ENCODE measurements at places on chromosomes 11 and 22. TPM values are rescaled to one million over a fixed set of nuclear protein-coding genes. Genes with fewer than 3 reads are reported as not detected.

HBD gene
- not detected for total RNA-seq

CEP126 gene
- total RNA-seq, result 1.2 TPM

CRYBB3 gene
- total RNA-seq, result not detected

C11orf21 gene
- total RNA-seq, result 71.7 TPM

C11orf16 gene
- not detected for total RNA-seq

SOX6 gene
- total RNA-seq, result not detected

GNAZ gene
- 0.38 TPM for total RNA-seq

OR11H1 gene
- not detected for total RNA-seq

PAX6 gene
- total RNA-seq, result not detected

PHLDA2 gene
- total RNA-seq, result 1.3 TPM

LSP1 gene
- 228 TPM for total RNA-seq

UPK3A gene
- not detected for total RNA-seq

AMPD3 gene
- 14.1 TPM for total RNA-seq

MEI1 gene
- total RNA-seq, result 81.0 TPM

CFAP300 gene
- not detected for total RNA-seq
